Neuronal stem cell (in vitro differentiated cells): ENCODE measurements at places on chromosomes 13 and 19.

DNA sequence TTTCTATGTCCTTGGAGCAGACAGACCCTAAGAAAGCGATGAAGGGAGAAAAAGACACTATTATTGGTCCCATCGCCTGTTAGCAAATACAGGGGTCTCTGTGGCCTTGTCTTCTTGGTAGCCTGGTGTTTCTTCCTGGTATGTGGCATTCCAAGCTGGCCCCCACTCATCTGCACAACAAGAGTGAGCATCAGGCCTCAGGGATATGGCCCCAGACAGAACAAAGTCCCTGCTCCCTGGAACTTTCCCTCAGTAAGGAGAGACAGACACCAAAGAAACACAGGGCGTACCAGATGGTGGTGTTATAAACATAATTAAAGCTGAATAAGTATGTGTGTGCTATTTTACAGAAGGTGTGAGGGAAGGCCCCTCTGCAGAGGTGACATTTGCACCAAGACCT is 48.2 kb upstream of the KPNA3 start:
- no peak for DNase-seq

DNA sequence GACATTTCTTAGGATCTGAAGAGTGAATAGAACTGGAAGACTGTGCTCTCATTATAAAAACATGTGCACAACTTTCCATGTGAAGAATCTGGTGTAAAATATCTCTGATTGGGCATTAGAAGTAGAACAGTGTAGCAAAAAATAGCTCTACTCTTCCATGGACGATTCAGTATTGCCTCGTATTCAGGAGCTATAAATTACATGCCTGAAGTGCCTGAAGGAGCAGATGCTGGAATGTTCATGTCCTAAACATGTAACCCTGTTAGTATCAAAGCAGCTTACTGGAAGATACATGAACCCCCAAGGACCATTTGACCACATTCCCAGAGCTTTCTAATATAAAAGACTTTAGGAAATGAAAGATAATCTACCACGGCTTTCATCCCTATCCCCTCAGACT is 528.9 kb downstream of the DACH1 start:
- DNase-seq: no peak

- DNase-seq: no peak
These were observed 424.7 kb downstream of the IRS2 start for GRCh38 chr13:109361562-109362289.

DNA sequence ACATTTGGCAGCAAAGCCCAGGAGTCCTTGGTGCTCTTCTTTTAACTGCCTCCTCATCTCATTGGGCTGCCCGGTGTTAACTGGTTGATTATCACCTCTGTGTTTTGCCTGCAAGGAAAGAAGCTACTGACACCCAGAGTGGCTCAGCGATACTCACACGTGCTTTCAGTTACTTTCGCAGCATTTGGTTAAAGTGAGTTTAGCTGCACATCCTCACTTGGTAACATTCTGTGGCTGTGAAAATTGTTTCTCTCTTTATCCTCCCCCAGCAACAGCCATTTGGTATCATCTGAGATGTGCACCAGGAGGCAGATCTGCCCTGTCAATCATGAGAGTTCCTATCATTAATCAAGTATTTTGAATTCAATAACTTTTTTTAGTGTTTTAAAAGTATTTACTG is 44.6 kb upstream of the GPR183 start:
- no peak for DNase-seq

GRCh38 chr13:39226359-39226758 is 188.1 kb downstream of the NHLRC3 start:
- no peak for DNase-seq

DNA sequence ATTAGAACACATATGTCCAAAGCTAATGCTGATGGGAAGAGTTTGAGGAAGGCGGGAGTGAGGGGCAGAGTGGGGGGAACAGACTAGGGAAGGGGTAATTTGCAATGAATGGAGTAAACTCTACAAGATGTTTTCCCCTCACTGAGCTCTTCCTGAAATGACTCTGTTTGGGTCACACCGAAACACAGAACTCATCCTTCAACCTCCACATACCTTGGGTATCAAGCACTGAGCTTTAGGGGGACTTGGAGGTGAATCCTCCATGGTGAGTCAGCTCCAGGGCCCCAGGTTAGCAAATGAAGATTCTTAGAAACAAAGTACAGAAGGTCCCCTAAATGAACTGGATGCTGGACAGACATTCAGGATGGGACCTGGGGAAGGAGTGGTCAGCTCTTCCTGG is 1.3 kb upstream of the SIGLEC10 start:
- DNase-seq: no peak

DNA sequence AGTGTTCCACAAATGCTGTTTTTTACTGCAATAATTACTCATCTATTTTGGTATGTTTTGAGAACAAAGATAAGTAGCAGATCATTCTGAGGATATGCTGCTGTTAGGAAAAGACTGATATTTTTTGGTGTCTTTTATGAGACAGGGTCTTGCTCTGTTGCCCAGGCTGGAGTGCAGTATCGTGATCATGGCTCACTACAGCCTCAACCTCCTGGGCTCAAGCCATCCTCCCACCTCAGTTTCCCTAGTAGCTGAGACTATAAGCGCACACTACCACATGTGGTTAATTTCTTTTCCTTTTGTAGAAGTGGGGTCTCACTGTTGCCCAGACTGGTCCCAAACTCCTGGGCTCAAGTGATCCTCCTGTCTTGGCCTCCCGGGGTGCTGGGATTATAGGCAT is 9.5 kb downstream of the LSM4 start:
- no peak for DNase-seq

- DNase-seq: no peak
These were observed 140.4 kb downstream of the TEX29 start for GRCh38 chr13:111460548-111461444.

DNA sequence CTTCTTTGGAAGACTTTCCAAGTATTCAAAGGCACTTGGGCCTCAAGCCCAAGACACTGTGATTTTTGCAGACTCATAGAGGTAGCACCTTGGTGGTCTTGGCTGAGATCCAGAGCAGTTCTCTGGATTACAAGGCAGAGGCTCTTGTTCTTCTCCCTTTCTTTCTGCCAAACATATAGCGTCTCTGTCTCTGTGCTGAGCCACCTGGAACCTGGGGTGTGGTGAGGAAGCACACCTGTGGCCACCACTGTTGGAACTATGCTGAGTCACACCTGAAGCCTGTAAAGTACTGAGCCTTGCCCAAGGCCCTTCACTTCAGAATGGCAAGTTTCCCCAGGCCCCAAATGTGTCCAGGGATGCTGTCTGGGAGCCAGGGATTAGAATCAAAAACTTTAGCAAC is 127.5 kb downstream of the FREM2 start:
- DNase-seq: no peak
